ENCODE measurements at places on chromosomes 6 and 20.

DNA sequence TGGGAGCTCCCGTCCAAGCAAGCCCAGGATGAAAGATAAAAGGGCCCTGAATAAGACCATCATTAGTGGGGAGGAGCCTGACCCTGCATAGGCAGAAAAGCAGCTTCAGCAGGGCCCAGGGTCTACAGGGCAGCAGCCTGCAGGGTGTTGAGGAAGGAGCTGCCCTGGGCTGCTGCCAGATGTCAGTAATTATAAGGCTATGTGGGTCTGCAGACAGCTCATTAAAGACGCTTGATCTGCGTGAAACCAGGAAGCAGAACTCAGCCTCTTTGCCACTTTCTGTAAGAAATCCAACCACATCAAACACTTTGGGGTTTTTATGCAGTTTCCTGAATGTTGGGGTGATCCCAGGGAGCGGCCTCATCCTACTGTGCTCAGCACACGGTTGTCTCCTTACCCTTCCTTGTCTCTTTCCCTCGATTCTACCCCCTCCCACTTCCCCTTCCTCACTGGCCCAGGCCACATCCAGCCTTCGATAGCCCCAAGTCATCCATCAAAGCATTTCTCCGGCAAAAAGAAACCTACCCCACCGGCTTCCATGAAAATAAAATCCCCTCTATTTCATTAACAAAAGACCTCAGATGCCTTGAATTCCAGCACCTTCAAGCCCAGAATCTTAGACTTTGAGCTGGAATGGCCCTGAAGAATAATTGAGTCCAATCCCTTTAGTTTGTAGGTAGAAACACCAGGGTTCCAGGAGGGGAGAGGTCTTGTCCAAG is 1.0 kb upstream of the TGM6 start:
- no peak for DNase-seq

DNA sequence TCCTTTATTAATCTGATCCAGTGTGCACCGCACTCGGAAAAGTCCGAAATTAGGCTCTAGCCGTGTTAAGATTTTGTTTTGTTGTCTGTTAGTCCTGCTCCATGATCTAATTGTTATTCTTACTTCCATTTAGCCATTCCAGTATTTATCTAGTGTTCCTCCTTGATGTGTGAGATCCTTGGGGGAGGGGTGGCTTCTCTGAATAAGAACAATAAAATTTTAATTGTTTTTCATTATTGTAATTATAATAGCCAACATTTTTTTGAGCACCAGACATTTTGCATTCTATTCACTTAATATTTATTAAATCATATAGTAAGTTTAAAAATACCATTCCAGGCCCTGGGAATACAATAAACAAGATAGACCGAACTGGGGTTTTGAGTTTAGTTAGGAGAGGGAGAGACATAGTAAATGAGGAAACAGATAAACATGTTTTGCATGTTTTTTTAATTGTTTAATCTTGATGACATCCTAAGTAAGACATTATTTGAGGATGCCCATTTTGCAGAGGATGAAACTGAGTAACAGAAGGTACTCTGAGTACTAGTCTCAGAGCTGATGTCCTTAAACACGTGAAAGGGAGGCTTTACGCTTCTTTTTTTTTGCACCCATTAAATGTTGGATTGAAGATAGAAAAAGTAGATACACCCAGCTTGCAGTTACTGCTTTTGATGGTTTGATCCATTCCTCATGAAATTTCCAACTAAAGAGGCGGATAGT is 1.2 kb downstream of the CBFA2T2 start:
- no peak for DNase-seq

DNA sequence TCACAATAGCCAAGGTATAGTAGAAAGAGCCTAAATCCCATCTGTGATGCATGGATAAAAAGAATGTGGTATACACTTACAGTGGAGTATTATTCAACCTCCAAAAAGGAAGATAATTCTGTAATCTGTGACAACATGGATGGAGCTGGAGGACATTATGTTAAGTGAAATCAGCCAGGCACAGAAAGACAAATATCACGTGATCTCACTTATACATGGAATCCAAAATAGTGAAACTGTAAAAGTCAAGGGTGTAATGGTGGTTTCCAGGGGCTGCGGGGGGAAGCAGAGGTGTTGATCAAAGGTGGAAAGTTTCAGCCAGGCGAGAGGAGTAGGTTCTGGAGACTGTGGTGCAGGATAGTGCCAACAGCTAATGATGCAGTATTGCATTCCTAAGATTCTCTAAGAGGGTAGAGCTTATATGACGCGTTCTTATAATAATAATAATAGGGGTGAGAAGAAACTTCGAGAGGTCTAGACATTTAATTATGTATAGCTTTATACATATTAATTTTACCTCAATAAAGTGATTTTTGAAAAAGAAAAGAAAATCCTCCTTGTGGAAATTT is 246.1 kb downstream of the FOXA2 start:
- DNase-seq = no peak

DNA sequence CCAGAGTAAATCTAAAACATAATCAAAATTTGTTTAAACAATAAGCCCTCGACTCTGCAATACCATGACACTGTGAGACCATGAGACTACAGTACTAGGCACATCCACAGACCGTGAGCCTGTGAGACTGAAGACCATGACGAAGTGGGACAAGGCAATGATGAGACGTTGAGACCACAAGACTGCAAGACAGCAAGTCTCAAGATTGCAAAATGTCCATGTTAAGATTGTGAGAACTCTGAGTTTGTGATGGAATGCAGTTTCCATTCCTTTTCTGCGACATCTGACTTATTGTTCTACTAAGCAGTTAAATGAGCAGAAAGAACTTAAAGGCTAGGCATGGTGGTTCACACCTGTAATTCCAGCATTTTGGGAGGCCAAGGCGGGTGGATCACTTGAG is 102.1 kb upstream of the PHACTR1 start:
- DNase-seq = no peak
